Right cardiac atrium (tissue), 5 donors: ENCODE measurements at places on chromosomes 5 and 9. TPM values are rescaled to one million over a fixed set of nuclear protein-coding genes. Genes with fewer than 3 reads are reported as not detected.

- DNase-seq, result peak; percentile 51
Measured at GRCh38 chr9:71638627-71639026, 129.7 kb downstream of the CEMIP2 start.

DNA sequence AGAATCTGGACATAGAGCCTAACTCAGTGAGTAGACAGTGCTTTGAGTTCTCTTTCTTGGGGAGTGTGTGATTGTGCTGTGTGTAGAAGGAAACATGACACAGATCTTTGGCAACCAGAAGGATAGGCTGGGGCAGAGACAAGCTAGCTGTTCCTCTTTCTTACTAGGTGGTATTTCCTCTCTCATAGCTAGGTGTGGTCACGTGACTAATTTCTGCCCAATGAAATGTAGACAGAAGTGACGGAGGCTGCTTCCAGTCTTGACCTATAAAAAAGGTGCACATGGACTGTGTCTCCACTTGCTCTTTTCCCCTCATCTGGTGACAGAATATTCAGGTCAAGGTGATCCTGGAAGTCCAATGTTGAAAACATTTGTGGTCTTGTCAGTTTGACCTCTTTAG is 92.5 kb upstream of the NFIB start:
- no peak for DNase-seq

DNA sequence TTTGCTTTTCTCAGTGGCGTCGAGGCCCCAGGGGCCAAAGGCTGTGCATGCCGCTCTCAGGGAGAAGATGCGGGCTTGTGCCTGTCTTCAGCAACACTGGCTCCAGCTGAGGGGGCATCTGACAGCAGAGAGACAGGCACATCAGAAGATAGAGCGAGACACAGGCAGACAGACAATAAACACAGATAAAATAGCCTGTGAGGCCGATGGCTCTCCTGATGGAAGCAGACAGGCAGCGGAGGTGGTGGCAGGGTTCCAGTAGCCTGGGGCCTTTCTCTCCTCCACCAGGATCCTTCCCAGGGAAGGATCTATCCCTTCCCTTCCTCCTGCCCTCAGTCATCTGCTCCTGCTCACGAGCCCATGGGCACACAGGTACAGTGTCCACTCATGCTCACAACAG is 16.6 kb upstream of the UNC5A start:
- DNase-seq, result no peak

- DNase-seq, result no peak
Measured at GRCh38 chr9:37611961-37612360, 19.6 kb upstream of the TOMM5 start.

DNA sequence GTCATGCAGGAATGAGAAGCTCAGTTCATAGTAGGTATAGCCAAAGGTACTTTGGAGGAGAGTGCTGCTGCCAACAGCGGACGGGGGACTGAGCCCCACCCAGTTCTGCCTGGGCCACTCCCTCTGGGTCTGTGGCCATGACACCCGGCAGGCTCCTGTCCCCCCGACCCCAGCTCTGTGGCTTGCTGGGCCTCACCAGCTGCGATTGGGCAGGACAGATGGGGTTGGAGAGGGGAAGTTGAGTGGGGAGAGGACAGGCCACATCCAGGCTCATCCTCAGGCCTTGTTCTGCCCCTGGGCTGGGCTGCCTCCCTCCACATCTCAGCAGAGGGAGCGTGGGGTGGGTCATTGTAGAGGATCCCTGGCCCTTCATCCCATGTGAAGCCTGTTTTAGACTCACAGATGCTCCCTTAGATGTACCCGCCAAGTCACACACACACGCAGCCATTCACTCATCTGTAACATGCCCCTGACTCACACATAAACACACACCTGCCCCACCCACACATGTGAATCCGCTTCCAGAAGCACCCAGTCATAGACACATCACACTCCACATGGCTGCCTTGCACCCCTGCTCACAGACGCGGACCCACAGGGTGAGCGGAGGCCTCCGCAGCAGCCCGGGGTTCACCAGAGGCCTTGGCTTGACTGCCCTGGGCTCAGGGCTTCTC is 48.8 kb downstream of the NTNG2 start:
- no peak for DNase-seq

GRCh38 chr9:87711857-87712800 is 13.8 kb upstream of the CTSL start:
- no peak for DNase-seq

NRARP gene
- total RNA-seq, result 4.5 TPM

CNTNAP3 gene
- 11.7 TPM for total RNA-seq
